Stimulated activated CD8-positive, alpha-beta memory T cell treated with anti-CD3 and anti-CD28 coated beads, Interleukin-2, amount 100 ng/mL, for 1 hour (primary cell): ENCODE measurements at places on chromosomes 6 and 20.

DNA sequence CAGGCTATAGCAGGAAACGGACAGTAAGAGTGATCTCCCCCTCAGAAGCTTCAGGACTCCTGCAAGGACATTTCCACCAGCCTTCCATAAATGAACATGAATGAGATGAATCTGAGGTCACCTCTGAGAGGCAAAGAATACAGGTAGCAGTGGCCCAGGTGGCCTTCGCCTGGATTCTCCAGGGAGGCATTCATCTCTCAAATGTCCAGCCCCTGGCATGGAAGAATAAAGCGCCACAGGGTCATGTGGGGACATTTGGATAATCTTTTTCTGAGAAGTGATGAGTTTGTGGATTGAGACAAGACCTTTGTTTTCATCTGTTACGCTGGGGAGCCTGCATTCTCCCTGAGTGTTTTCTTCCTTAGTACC lies 2.9 kb downstream of the GMPR start:
- DNase-seq, result no peak

DNA sequence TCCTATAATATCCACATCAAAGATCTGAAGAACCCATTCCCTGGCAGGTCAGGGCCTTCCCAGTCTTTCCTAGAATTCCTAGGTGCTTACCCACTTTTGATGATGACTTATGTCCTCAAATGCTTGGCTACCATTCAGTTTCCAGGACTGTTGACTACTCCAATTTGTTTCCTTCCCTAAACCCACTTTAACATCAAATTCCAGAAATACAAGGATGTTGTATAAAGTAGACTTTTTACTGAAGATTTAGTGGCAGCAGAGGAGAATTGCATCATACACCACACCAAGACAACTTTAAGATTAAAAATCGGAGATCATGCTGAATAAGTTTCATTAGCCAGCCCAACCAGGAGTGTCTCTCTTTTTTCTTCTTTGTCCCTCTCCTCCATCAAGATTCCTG lies 203.3 kb upstream of the LAMP5 start:
- DNase-seq, result no peak

DNA sequence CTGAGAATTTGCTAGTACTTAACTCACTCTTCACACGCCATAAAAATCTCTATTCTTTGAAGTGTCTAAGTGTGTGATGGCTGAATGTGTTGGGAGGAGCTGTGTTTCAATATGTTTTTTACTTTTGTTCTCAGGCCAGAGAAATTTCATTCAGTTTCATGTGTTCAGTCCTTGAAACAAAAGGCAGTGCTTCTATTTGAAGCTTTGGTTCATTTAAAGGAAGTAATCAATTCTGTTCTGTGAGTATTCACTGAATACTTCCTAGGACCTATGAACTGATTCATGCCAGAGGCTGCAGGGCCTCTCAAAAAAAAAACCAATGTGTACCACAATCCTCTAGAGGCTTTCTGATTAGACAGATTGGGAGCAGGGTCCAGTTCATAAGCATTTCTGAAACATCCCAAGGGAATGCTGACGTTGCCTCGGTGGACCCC lies 12.4 kb upstream of the F13A1 start:
- no peak for DNase-seq

DNA sequence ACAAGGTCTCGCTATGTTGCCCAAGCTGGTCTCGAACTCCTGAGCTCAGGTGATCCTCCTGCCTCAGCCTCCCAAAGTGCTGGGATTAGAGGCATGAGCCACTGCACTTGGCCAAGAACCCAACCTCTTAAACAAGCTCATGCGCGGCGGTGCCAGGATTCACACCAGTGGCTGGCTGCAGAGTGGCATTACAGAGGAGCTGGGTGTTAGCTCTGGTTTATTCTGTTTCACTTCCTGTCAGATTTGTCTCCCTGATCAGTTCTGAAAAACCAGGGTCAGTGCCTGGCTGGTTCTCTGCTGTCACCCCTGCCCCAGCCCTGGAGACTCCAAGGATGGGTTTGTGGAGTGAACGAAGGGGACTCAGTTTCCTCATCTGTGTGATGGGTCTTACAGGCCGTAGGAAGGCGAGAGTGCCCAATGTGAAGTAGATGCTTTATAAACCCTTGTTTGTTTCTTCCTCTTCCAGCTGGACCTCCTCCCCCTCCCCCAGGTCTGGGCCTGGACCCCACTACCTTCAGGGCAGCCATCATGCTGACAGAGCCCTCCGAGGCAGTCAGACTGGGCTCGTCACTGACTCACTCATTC lies 63.4 kb downstream of the UBE2V1 start:
- no peak for DNase-seq

DNA sequence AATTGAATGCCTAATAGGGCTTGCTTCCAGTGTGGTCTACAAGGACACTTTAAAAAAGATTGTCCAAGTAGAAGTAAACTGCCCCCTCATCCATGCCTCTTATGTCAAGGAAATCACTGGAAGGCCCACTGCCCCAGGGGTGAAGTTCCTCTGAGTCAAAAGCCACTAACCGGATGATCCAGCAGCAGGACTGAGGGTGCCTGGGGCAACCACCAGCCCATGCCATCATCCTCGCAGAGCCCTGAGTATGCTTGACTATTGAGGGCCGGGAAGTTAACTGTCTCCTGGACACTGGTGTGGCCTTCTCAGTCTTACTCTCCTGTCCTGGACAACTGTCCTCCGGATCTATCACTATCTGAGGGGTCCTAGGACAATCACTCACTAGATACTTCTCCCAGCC lies 411.5 kb downstream of the TENT5A start:
- no peak for DNase-seq

DNA sequence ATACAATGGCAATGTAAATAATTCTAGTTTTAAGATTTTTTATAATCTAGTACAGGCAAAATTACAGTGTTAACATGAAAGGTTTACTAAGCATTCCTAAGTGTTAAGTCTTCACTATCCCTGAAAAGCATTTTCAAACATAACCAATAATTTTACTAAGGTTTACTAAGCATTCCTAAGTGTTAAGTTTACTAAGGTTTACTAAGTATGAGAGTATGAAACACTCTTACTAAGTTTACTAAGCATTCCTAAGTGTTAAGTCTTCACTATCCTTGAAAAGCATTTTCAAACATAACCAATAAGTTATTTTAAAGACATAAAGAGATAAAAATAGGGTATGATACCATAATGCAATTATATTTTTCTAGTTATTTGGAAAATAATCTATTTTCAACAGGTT lies 82.6 kb downstream of the PRSS35 start:
- no peak for DNase-seq

- DNase-seq, result no peak
Observed at GRCh38 chr6:160131636-160132296, 10.2 kb downstream of the SLC22A1 start.
